ENCODE measurements at places on chromosomes 12 and 14. TPM values are rescaled to one million over a fixed set of nuclear protein-coding genes. Genes with fewer than 3 reads are reported as not detected.

Gene ANG
- 8.0 TPM for total RNA-seq

Gene MYO1H
- total RNA-seq: not detected

Gene C14orf93
- total RNA-seq: 10.6 TPM

Gene ARMH4
- 8.0 TPM for total RNA-seq

Gene PRIMA1
- total RNA-seq: not detected

Gene HVCN1
- total RNA-seq: 2.0 TPM

Gene GPD1
- total RNA-seq: 0.47 TPM

Gene FLVCR2
- total RNA-seq: 0.08 TPM

Gene MIS18BP1
- 16.9 TPM for total RNA-seq

Gene PMEL
- total RNA-seq: 0.90 TPM

Gene MYF6
- total RNA-seq: not detected

Gene TXNDC16
- total RNA-seq: 6.5 TPM

Gene LRFN5
- total RNA-seq: 0.30 TPM
